Ascending aorta (tissue), 2 donors: ENCODE measurements at places on chromosomes 16 and 17.

GRCh38 chr17:45775148-45775547 is 9.0 kb upstream of the CRHR1 start:
- no peak for DNase-seq

- DNase-seq = no peak
Measured at GRCh38 chr17:16046966-16047365, 47.3 kb downstream of the TTC19 start.

GRCh38 chr16:54240271-54241129 is 46.1 kb downstream of the IRX3 start:
- DNase-seq = no peak

- DNase-seq = no peak
Measured at GRCh38 chr16:56793492-56793891, 63.6 kb downstream of the NUP93 start.

DNA sequence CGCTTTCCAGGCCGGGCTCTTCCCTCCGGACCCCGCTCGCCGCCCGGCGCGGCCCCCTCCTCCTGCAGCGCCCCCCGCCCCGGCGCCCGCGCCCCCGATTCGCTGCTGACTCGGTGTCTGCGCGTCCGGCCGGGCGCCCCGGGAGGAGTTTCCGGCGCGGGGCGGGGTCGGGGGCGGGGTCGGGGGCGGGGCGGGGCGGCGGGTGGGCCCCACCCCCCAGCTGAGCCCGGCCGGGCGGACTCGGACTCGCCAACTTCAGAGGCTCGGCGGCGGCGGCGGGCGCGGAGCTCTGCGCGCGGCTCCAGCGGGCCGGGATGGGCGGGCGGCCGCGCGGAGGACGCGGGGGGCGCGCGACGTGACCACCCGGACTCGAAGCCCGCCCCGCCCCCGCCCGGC is at the start of gene METRNL:
METRNL (plus strand) TSS at position 258 of the 396 bp plus-strand sequence. CDS start 207 bp downstream, outside the sequence.
- peak; percentile 88 for DNase-seq

DNA sequence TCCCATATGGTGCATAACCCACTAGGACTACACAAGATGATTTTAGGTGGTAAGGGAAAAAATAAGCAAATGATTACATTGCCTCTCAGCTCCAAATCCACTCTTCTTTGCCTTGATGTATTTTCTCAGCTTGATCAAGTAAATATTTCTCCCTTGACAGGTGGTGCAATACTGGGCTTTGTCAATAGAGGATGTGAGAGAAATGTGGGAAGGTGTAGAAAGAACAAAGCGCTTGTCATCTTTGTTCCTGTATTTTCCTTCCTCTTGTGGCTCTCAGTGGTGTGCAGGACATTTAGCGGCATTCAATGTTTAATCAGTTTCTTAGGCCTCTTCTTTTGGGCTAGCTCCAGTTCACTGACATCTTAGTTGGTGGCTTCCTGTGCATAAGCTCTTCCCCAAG is 1165.8 kb upstream of the GOT2 start:
- no peak for DNase-seq

GRCh38 chr17:699345-699744 is 15.3 kb downstream of the VPS53 start:
- DNase-seq = no peak

- no peak for DNase-seq
Measured at GRCh38 chr17:66835476-66835875, 559 bp downstream of the CACNG5 start.

- DNase-seq = no peak
Measured at GRCh38 chr17:2853283-2854142, 57.3 kb downstream of the RAP1GAP2 start.

DNA sequence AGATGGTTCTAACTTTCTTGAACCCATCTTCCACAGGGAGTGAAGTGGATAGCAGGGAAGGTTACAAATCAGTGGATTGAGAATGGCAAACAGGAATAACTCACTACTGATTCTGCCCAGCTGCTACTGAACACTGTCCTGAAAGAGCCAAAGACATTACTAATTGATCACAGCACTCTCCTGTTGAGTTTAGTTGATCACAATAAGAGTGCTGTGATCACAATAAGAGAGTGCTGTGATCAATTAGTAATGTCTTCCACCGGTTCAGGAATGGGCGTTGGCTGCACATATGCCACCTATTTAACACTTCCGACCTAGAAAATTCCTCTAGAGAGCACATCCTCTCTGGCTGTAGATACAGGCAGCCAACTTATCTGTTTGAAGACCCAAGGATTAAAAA is 11.4 kb downstream of the CFAP97D1 start:
- DNase-seq = no peak

DNA sequence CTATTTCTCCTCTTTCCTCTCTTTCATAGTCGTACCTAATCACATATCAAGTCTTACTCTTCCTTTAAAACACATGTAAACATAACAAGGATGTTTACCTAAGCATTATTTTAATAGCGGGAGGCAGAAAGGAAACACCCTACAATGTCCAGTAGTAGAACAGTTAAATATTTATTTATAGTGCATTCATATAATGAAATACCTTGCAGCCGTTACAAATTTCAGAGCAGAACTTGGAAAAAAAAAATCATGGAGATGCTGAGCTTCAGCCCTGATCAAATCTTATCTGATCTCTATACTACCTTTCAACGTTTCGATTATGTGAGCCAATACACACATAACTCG is 39.6 kb downstream of the GRB2 start:
- no peak for DNase-seq
